Activated CD4-positive, alpha-beta T cell treated with anti-CD3 and anti-CD28 coated beads, Interleukin-2, amount 10 ng/mL, durations not matched to agents 7 days and 5 days (primary cell): ENCODE measurements at places on chromosomes 12 and 14. TPM values are rescaled to one million over a fixed set of nuclear protein-coding genes. Genes with fewer than 3 reads are reported as not detected.

DNA sequence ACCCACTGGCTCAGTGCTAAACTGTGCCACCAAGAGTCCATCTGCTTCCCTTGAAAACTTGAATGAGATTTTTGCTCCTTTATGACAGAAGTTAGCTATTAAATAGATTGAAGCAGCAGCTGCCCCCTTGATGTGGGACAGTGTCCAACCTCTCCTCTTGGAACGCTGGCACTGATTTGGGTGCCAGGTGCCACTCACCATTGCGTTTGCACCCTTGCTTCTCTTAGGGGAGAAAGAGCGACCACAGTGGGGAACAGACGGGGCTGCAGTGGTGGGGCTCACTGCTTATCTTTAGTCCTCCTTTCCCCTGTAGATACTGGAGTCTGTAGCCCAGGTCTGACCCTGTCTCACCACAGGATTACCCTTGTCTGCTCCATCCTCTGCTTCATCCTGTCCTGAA is 9.4 kb downstream of the EP400 start:
- peaks cover 10% of the 10 kb centered on the region for H3K36me3 ChIP-seq
- no peak for DNase-seq
- no peaks in the 10 kb centered on the region for H3K27me3 ChIP-seq
- no peak overlapping the region for H3K27ac ChIP-seq
- H3K4me1 ChIP-seq = peaks cover 46% of the 10 kb centered on the region

- no peaks in the 10 kb centered on the region for H3K4me1 ChIP-seq
- DNase-seq = no peak
- H3K27me3 ChIP-seq = no peaks in the 10 kb centered on the region
- H3K4me3 ChIP-seq = no peak overlapping the region
- H3K36me3 ChIP-seq = no peaks in the 10 kb centered on the region
- H3K27ac ChIP-seq = no peak overlapping the region
Measured at GRCh38 chr14:32364941-32365340, 35.8 kb downstream of the AKAP6 start.

DNA sequence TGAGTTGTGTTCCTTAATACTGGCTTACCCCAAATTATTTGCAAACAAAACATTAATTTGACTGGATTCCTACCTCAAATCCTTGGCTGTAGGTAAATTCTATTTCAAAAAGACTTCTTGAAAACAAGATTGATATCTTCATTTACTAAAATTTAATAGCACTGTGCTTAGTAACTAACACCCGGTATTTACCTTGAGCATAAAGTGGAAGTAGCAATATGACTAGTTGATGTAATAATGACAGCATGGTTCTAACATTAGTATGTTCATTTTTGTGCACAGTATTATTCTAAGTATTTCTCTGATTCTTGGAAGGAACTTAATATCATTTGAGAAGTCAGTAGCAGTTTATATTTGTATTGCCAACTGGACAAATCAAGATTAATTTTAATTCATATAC is 96.8 kb downstream of the PPHLN1 start:
- DNase-seq = no peak
- H3K27me3 ChIP-seq = no peaks in the 10 kb centered on the region
- peaks cover 22% of the 10 kb centered on the region for H3K36me3 ChIP-seq
- no peak overlapping the region for H3K27ac ChIP-seq
- H3K4me1 ChIP-seq = peaks cover 18% of the 10 kb centered on the region

DNA sequence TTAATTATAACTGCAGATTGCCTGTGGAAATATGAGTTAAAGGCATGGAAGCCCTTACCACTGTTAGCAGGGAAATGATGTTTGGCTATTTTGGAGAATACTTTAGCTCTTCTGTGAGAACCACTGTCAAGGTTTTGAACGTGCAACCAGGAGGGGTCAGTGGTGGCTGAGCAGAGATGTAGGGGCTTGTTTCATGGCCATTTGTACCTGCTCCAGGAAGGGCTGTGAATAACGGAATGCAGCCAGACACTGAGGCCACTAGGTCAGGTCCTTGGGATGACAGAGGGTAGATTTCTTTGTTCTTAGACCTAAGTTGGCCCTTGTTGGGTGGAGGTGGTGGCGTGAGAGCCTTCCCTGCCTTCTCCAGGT is 8.3 kb downstream of the TRAF3 start:
- H3K27me3 ChIP-seq = no peaks in the 10 kb centered on the region
- H3K4me1 ChIP-seq = peaks cover 67% of the 10 kb centered on the region
- peak overlapping the region; percentile 22 for H3K27ac ChIP-seq

The KLRD1 gene
- 0.27 TPM for total RNA-seq

The HOTAIR gene
- total RNA-seq = not detected

- H3K4me3 ChIP-seq = no peak overlapping the region
- H3K4me1 ChIP-seq = no peaks in the 10 kb centered on the region
- no peaks in the 10 kb centered on the region for H3K36me3 ChIP-seq
- peaks cover 14% of the 10 kb centered on the region for H3K27me3 ChIP-seq
- H3K27ac ChIP-seq = no peak overlapping the region
Measured at GRCh38 chr12:5525783-5526367, 94.0 kb downstream of the NTF3 start.

DNA sequence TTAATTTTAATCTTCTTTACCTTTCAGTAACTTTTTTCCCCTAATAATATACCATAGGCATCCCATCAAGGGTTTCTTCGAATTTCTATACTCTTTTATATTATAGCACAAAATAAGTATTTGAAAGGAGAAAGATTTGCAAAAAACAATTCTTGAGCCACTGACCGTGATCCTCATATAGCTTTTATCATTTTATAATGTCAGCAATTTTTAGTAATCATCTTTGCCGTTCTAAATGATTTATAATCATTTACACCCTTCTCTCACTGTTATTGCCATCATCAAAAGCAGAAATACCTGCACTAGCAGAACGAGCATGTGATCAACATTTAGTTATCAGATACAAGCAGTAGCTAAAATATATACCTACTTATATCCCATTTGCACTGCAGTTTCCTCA is 16.9 kb downstream of the PTPRQ start:
- no peaks in the 10 kb centered on the region for H3K4me1 ChIP-seq
- H3K4me3 ChIP-seq = no peak overlapping the region
- no peak overlapping the region for H3K27ac ChIP-seq
- no peak for DNase-seq

The MMP19 gene
- total RNA-seq = not detected

DNA sequence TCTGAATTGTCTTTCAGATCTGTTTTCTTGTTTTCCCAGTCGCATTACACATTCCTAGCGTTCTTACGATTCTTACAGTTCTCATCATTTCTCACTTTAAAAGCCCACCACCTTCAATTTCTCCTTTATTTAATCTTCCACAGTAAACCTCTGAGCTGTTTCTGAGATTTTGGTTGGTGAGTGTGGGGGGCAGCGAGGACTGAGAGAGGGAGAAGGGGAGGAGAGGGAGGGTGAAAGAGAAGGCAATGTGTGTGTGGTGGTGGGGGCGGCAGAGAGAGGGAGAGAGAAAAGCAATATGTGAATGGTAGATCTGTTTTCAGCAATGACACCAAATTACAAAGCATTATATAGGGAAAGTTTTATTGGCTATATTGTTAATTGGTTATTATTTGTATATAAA is 282.6 kb downstream of the SOX5 start:
- H3K27me3 ChIP-seq = no peaks in the 10 kb centered on the region
- H3K4me1 ChIP-seq = no peaks in the 10 kb centered on the region
- H3K36me3 ChIP-seq = no peaks in the 10 kb centered on the region
- no peak overlapping the region for H3K27ac ChIP-seq
- no peak overlapping the region for H3K4me3 ChIP-seq

DNA sequence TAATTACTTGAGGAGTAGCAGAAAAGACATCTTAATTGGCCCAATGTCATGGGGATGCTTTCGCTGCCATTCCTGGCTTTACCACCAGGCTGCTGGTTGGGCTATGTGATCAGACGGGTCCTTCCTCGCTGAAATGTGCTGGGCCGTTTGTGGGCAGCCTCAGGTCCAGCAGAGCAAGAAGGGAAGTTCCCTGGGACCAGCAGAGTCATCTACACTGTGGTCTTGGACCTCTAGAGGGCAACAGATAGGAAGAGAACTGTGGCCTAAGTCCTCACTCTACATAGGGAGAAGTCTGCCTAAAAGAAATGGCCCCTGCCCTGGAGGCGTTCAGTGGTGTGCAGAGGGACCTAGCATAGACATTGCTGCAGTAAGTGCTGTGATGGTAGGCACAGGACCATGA is 10.9 kb downstream of the EVL start:
- peaks cover 84% of the 10 kb centered on the region for H3K36me3 ChIP-seq
- peaks cover 91% of the 10 kb centered on the region for H3K4me1 ChIP-seq
- no peak for DNase-seq
- H3K4me3 ChIP-seq = peak overlapping the region; percentile 78

- peaks cover 17% of the 10 kb centered on the region for H3K4me1 ChIP-seq
- no peak overlapping the region for H3K4me3 ChIP-seq
- no peak overlapping the region for H3K27ac ChIP-seq
- no peak for DNase-seq
Measured at GRCh38 chr14:74245292-74245691, 6.0 kb downstream of the VSX2 start.

- no peak for DNase-seq
- no peak overlapping the region for H3K27ac ChIP-seq
- H3K36me3 ChIP-seq = peaks cover 3% of the 10 kb centered on the region
- H3K27me3 ChIP-seq = peaks cover 5% of the 10 kb centered on the region
- H3K4me3 ChIP-seq = no peak overlapping the region
Measured at GRCh38 chr14:73824127-73824526, 27.5 kb upstream of the PTGR2 start.

- peaks cover 20% of the 10 kb centered on the region for H3K4me1 ChIP-seq
- H3K27me3 ChIP-seq = no peaks in the 10 kb centered on the region
- no peak for DNase-seq
- no peak overlapping the region for H3K4me3 ChIP-seq
- no peak overlapping the region for H3K27ac ChIP-seq
Measured at GRCh38 chr14:65072937-65073336, 29.4 kb downstream of the MAX start.

The ALDH1L2 gene
- total RNA-seq = 0.10 TPM

DNA sequence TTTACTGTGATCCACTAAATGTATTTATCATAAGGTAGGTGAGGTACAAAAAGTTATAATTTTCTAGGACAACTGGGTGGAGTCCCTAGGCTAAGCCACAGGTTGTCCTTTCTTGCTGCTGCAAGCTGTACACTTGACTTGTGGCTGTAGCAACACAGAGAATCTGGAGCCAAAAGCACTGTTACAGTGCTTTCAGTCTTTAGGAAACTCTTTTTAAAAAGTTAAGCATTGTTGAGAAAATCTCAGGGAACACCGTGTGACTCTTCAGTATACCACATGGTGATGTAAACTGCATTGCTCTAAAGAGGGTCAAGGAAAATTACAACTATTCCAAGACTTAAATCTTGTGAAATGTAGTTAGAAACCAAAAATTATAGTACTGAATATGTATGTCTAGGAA is 11.4 kb downstream of the SLC15A5 start:
- H3K27me3 ChIP-seq = no peaks in the 10 kb centered on the region
- H3K4me1 ChIP-seq = no peaks in the 10 kb centered on the region
- no peak overlapping the region for H3K4me3 ChIP-seq
- H3K27ac ChIP-seq = no peak overlapping the region
- no peak for DNase-seq

DNA sequence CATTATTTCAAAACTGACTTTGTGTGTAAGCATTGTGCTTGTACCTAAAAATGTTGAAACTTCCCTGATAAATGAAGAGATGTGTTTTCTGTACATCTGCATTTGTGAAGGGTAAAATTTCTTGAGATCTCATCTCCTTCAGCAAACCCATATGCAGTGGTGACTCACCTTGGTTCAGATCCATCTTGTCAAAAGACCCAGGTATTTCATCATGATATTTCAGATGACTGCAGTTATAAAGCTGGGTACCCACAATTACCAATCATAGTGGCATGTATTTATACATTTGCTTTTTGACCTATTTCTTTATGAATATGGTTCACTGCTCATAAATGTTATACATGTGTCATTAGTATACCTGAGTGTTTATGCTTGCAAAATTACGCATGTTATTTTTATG is 1213.6 kb downstream of the GALC start:
- H3K27ac ChIP-seq = no peak overlapping the region
- no peak overlapping the region for H3K4me3 ChIP-seq
- H3K4me1 ChIP-seq = no peaks in the 10 kb centered on the region

GRCh38 chr12:39605996-39606395 is 13.6 kb downstream of the ABCD2 start:
- DNase-seq = no peak
- peaks cover 35% of the 10 kb centered on the region for H3K4me1 ChIP-seq
- H3K4me3 ChIP-seq = no peak overlapping the region

DNA sequence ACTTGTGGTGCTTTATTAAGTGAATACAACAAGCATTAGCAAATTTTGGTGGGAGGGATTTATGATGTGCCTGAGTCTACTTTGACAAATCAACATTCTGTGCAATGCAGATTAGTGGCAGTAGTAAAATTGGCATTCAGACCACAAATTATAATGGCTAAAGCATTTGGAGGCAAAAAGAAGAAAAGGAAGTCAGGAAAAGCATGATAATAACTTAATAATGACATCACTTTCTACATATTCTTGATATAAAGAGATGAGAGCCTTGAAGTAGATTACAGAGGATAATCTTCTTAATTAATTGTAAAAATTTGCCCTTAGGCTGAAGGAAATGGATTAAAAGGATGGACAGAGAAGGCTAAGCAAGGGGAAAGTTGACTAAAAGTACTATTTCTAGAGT is 126.0 kb downstream of the SLC6A15 start:
- no peaks in the 10 kb centered on the region for H3K27me3 ChIP-seq

- peaks cover 47% of the 10 kb centered on the region for H3K4me1 ChIP-seq
- H3K36me3 ChIP-seq = peaks cover 46% of the 10 kb centered on the region
- DNase-seq = peak; percentile 50
- H3K27ac ChIP-seq = peak overlapping the region; percentile 95
- H3K27me3 ChIP-seq = no peaks in the 10 kb centered on the region
- H3K4me3 ChIP-seq = peak overlapping the region; percentile 27
Measured at GRCh38 chr14:97456958-97457357, 659.8 kb downstream of the VRK1 start.

- H3K4me1 ChIP-seq = peaks cover 3% of the 10 kb centered on the region
- no peak for DNase-seq
- H3K27me3 ChIP-seq = no peaks in the 10 kb centered on the region
- H3K36me3 ChIP-seq = peaks cover 3% of the 10 kb centered on the region
- no peak overlapping the region for H3K4me3 ChIP-seq
Measured at GRCh38 chr14:53187921-53188463, 34.9 kb upstream of the DDHD1 start.

GRCh38 chr12:7075939-7076338 is 15.4 kb downstream of the C1S start:
- no peak overlapping the region for H3K4me3 ChIP-seq
- H3K36me3 ChIP-seq = no peaks in the 10 kb centered on the region
- DNase-seq = no peak
- H3K27ac ChIP-seq = no peak overlapping the region
- H3K4me1 ChIP-seq = peaks cover 1% of the 10 kb centered on the region

DNA sequence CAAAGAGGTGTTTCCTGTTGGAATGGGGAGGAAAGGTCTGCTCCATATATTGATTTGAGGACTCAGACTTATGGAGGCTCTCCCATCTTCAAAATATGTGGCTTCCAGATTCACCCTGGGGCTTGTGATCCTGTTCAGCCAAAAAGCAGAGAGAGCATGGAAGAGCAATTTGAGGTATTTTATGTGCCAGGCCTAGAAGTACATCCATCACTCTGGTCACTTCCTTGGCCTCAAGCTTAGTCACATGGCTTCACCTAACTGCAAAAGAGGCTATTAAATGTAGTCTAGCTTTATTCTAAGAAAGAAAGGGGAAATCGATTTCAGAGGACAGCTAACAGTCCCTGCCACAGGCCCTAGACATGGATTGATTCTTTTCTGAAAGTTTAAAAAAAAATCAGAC is 86.2 kb downstream of the C12orf50 start:
- no peak for DNase-seq
- H3K36me3 ChIP-seq = no peaks in the 10 kb centered on the region
- no peaks in the 10 kb centered on the region for H3K4me1 ChIP-seq

The COX8C gene
- not detected for total RNA-seq
